ENCODE measurements at places on chromosomes 6 and 20.

DNA sequence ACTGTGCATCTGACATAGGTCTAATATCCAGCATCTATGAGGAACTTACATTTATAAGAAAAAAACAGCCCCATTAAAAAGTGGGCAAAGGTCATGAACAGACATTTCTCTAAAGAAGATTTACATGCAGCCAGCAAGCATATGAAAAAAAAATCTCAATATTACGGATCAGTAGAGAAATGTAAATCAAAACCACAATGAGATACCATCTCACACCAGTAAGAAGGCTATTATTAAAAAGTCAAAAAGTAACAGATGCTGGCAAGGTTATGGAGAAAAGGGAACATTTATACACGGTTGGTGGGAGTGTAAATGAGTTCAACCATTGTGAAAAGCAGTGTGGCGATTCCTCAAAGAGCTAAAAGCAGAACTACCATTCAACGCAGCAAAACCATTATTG is 13.1 kb downstream of the METTL24 start:
- no peak for DNase-seq

DNA sequence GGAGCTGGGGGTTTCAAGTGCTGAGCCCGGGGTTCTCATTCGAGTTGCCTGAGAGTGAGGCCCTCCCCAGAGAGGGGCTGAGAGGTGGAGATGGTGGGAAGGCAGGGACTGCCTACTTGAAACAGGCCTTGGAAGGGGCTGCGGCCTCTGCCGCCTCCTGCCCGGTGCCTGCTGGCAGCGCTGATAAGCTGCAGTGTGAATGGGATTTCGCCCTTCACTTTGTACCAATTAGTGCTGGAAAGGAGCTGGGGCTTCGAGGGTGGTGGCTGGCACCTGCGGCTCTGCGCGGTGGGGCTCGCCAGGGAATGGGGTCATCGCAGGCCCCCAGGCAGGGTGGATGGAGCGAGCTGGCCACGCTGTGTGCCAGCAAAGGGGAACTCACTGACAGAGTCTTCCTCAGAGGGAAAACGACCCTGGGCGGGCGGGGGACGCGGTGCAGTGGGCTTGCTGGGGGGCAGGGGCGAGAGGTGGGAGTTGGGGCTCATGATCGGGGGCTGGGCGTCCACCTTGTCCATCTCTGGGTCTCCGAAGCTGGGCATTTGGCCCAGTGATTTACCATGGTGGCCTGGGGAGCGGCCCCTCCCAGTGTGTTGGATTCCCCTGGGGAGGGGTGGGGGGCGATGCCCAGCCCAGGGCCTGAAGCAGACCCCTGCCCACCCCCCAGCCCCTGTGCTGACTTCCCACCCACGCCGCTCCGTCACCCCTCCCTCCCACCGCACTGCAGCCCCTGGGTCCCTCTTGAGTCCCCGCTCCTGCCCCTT is 22.9 kb downstream of the COL20A1 start:
- no peak for DNase-seq

DNA sequence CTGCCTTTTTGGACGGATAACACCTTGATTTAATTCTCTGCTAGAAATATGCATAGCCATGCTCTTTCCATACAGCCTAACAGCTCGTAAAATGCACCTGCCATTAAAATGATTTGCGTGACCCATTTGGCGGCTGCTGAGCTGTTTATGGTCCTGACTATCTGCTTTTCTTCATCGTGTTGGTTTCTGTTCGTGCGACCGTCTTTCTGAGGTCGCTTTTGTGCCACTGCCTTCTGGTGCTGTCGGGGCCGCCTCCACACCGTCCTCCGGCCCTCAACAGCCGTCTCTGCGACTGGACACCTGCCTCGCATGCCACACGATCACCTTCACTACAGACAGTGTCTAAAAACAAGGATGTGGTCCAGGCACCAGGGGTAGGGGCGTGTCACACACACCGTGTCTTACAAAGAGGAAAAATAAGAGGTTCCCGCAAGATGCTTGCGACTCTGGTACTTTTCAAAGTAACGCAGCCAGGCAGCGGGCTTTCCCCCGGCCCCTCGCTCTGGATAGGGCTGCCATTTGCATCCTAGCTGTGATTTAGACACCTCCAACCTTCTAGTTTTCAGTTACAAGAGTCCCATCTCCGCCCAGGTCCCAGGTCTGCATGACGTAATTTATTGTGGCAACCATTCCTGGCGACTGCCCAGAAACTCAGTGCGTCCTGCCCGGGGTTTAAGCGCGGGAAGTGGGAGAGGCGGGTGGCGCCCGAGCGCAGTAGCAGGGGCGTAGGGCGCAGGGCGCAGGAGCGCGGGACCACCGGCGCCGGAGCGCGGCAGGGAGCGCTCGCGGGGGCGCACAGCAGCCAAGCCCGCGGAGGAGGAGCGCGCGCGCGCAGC is at the start of gene STMND1:
STMND1 (plus strand) TSS at position 629 of the 836 bp plus-strand sequence. CDS start 208 bp downstream, outside the sequence.
- no peak for DNase-seq

DNA sequence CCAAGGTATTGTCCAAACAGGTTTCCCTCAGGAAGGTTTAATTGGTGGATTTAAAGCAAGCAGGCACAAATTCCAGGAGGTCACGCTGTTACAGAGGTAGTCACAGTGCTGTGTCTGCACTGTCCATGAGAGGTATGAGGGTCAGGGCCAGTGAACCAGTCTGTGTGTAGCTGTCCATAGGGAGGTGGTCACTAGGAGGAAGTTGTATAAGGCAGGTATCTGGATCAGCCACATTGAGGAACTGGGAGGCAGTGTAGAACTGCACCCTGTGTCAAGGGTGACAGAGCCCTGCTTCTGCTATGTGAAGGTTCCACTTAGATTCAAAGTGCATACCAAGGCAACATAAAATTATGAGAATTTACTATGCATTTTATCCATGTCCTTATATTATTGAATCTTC is 73.3 kb downstream of the MAP3K4 start:
- no peak for DNase-seq

GRCh38 chr6:37549154-37549553 is 49.5 kb upstream of the CCDC167 start:
- DNase-seq = no peak

DNA sequence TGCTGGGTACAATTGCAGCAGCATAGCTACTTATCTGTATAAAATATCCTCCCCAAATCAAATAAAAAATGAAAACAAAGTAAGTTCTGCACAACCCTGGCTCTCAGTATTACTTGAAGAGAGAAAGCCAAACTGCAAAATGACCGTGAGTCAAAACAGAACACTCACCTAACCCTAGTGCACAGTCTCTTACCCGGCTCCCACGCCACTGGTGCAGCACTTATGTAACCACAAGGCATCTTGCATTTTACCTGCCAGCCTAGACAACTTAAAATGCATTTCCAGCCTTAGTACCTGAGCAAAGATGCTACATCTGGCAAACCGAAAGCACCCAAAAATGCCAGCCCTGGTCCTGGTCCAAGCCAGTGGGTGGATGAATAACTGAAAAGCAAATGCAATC is 12.4 kb upstream of the SIRPB1 start:
- DNase-seq = no peak

GRCh38 chr6:158028876-158029275 is 47.2 kb downstream of the SYNJ2 start:
- no peak for DNase-seq

GRCh38 chr6:109349419-109349987 is 32.8 kb downstream of the CD164 start:
- DNase-seq = no peak

DNA sequence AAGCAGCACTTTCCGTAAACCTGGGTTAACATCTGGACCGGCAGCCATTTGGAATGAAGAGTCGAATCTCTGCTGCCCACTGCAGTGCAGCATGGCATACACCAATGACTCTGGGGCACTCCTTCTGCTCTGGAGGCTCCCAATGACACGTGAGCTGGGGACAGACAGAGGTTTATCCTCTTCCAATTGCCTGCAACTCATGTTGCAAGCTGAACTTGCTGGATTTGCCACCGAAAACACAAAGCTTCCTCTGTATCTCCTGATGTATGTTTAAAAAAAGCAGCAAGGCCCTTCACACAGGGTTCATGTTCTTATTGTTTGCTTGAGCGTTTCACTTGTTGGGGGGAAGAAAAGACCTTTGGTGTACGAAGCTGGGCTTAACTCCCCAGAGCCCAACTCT is 10.8 kb downstream of the NCOA5 start:
- no peak for DNase-seq

- DNase-seq = no peak
These were observed 230.9 kb upstream of the DTNBP1 start for GRCh38 chr6:15893556-15894253.

DNA sequence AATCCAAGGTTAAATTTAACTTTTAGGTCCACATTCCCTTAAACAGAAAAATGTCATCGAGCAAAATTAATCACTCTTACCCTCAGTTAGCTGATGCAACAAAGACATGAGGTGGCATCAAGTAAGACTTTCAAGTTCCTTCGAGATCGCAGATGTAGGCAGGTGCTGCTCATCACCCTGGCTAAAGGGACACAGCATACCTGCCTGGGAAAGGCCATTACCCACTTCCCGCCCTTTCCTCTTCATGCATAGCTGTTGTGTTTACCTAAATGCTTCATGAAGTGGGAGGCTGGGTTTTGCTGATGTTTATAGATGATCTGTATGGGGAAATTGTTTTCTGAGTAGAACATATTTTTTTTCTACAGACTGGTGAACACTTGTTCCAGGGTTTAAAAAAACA is 67.7 kb downstream of the GFRA4 start:
- no peak for DNase-seq

- DNase-seq = no peak
These were observed 113.9 kb downstream of the NFATC2 start for GRCh38 chr20:51428401-51429143.

DNA sequence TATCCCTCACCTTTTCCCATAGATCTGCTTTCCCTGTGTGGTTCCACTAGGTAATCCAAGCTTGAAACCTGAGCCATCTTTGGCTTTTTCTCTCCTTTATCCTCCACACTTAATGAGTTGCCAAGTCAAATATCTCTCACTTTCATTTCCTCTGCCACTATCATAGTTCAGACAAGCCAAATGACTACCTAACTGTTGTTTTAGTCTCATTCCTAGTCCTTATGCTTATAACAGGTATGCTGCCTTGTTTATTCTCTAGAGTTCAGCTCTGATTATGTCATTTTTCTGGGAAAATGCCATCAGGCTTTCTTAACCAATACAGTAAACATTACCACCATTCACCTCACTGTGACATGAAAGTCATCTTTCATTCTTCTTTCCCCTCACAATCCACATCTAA is 6.5 kb downstream of the EFHC1 start:
- no peak for DNase-seq

DNA sequence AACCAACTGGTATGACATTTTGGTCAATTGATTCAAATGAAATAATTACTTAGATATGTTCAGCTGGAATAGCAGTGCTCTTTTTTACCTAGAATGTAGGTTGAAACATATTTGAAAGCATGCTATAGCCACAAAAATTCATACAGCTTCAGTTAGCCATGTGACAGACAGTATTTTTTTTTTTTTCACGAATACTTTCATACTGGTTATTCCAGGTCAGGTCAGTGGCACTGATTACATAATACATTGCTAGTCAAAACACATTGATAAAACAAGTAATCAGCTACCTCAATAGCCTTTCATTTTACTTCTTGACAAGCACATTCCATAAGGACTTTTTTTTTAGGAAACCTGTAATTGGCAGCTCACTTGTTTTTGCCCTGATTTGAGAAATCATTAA is 222.6 kb downstream of the EYA4 start:
- DNase-seq = no peak

GRCh38 chr6:131918650-131919355 is 32.4 kb downstream of the CCN2 start:
- no peak for DNase-seq

DNA sequence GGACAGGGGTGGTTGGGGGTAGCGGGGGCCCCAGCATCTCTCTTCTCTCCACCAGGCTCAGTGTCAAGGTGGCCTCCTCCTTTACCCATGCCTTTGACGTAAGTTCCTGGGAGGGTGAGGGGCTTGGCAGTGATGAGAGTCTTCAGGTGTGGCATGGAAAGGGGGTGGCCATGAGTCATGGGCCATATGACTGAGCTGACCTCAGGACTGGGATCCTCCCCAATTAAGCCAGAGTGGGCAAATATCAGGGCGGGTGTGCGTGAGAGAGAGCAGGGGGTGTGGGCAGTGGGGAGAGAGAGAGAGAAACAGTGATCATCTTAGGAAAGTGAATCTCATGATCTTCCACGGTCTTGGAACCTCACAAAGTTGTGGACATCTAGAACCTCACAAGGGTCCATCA is 8.2 kb upstream of the BPIFB4 start:
- DNase-seq = no peak

DNA sequence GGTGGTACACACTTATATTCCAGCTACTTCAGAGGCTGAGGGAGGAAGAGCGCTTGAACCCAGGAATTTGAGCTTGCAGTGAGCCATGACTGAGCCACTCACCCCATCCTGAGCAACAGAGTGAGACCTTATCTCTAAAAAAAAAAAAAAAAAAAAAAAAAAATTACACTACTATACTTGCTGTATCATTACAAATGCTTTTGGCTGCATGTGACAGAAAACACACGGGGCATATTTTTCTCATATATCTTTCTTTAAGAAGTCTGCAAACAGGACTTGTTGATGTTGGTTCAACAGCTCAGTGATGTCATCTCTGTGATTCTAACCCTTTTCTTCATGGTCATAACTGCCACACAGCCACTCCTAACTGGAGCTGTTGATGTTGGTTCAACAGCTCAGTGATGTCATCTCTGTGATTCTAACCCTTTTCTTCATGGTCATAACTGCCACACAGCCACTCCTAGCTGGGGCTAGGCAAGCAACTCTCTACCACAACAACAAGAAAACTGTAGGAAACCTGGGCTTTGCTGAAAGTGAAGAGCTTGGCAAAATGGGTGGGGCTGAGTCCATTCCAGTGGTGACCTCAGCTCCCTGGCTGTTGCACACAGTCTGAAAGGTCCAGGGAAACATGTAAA is 19.8 kb downstream of the MTFR2 start:
- no peak for DNase-seq

DNA sequence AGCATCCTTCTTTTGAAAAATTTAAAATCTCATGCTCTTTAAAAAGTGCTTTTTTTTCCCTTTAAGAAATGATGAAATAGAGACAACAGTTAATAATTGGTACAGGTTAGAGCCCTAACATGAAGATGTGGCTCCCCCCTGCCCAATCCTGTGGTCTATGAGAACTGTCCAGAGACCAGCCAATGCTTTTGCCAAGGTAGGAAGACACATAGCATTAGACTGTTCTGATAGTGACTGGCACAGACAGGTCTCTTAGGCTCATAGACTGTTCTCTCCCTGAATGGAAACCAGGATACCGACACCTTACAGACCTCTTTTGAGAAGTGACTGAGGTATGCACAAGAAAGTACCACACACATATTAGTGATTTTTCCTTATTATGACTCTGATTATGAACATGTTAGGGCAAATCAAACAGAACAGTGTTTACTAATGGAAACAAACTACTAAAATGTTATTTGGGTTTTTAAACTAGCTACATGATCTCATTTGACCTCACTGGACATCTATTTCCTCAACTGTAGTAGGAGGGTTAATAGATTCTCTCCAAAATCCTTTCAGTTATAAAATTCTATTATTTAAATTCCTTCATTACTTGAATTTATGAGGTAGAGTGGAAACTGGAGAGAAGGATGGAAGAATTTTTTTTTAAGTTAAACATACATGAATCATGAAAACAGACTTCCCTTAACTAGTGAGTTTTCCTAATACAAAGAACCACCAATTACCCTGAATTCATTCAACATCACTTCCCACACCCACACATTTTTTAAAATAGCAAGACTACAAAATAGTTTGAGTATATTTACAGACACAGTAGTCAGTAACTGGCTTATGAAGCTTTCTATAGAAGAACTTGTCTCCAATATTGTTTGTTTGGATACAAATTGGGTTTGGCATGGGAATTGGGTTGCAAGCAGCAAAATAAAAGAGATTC is 120.4 kb downstream of the OGFRL1 start:
- DNase-seq = no peak

- DNase-seq = no peak
These were observed 129.1 kb downstream of the FOXA2 start for GRCh38 chr20:22455259-22455658.

GRCh38 chr20:50992733-50993457 is 30.0 kb downstream of the KCNG1 start:
- DNase-seq = no peak

Data from stimulated activated CD8-positive, alpha-beta memory T cell treated with anti-CD3 and anti-CD28 coated beads, Interleukin-12 subunit alpha, Interleukin-12 subunit beta, amount 100 ng/mL, for 4 hours (primary cell).